ENCODE measurements at places on chromosomes 6 and 20. TPM values are rescaled to one million over a fixed set of nuclear protein-coding genes. Genes with fewer than 3 reads are reported as not detected.

DNA sequence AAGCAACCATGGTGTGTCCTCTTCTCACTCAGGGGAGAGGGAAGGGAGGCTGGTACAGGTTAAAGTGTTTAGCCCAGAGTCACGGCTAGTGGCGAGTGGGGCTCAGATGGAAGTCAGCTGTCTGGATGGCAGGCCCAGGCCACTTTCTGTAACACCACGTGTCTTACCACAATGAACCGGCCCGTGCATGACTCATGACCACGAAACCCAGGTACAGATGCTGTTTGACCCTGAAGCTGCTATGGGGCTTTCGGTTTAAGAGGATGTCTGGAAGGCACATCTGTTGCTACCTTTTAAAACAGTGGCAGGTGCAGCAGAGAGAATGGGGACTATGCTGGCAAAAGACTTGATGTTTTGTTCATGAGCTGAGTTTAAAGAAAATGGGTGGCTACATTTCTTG, 36.5 kb upstream of the MPC1 start:
- DNase-seq = no peak

- DNase-seq = no peak
Measured at GRCh38 chr6:138957903-138958302, 30.1 kb downstream of the REPS1 start.

GRCh38 chr6:138417493-138418117, 13.6 kb downstream of the HEBP2 start:
- DNase-seq = no peak

DNA sequence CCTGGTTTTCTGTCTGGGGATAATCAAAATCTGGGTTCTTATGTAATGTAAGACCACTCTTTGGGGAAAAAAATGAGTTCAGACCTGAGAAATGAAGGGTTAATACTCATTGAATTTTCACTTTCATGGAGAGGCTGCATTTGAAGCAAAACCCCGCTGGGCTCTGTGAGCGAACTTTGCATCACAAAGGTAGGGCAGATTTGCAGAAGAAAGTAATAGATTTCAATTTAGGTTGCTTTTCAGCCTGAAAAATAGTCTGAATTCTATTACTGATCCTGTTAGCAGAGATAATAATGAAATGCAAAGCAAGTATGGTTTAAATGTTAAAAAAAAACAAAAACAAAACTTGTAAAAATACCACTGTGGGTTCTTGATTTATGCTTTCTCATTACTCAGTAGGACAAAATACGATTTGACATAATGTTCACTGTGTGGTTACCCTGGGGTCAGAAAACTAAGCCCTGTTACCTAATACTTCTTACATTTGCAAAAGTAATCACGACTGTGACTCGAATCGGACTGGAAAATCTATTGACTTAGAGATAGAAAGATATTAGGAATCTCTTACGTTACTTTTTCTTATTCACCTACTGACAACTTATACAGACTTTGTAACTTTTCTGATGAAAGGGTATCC, 72.2 kb downstream of the UST start:
- DNase-seq = no peak

GRCh38 chr6:157020398-157020797, 243.2 kb downstream of the ARID1B start:
- no peak for DNase-seq

GRCh38 chr20:60600036-60600435, 641.8 kb downstream of the CDH26 start:
- DNase-seq = no peak

GRCh38 chr6:110681543-110682459, 133.5 kb downstream of the CDK19 start:
- DNase-seq = no peak

- no peak for DNase-seq
Measured at GRCh38 chr6:14117158-14118090, at the start of gene CD83. TSS of gene CD83 (plus strand) at chr6:14117772. CDS start at chr6:14117812, 40 bp downstream.

Gene GABRR2
- 1.5 TPM for total RNA-seq

Gene GNL1
- 24.1 TPM for total RNA-seq
